ENCODE measurements at places on chromosomes 2 and 18. TPM values are rescaled to one million over a fixed set of nuclear protein-coding genes. Genes with fewer than 3 reads are reported as not detected.

COPS9 gene
- 254 TPM for total RNA-seq

DPYSL5 gene
- 5.6 TPM for total RNA-seq

GKN2 gene
- total RNA-seq, result 2.4 TPM

PSTPIP2 gene
- 0.29 TPM for total RNA-seq

ZC3H6 gene
- total RNA-seq, result 0.42 TPM

ONECUT2 gene
- 0.29 TPM for total RNA-seq

AFF3 gene
- total RNA-seq, result 0.02 TPM

WDSUB1 gene
- total RNA-seq, result 7.7 TPM

ANKZF1 gene
- 17.3 TPM for total RNA-seq

ACTG2 gene
- 0.40 TPM for total RNA-seq

MC4R gene
- total RNA-seq, result not detected

HOXD11 gene
- total RNA-seq, result 6.5 TPM

RGPD4 gene
- not detected for total RNA-seq

RNF125 gene
- total RNA-seq, result 0.26 TPM

ANKRD62 gene
- not detected for total RNA-seq

ANKRD30B gene
- total RNA-seq, result not detected

FOSL2 gene
- 81.2 TPM for total RNA-seq

All from A549 treated with AZD2906 at 1 μM for 4 hours (cell line).